ENCODE measurements at places on chromosomes 4 and X.

DNA sequence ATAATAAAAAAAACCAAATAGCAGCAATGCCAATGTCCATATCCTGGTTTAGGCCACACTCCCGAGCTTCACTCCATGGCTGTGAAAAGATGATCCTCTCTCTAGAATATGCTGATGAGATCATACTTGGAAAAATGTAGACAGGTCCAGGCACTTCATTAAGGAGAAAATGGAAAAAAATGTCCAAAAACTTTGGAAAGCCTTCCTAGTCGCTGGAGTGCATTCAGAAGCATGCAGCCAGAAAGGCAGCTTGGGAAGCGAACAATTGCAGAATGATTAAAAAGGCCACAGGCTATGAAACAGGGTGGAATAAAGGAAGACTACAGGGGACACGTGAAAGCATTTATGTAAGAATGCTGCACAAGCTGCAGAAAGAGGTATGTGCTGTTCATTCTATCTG, 165.6 kb upstream of the HCCS start:
- no peak for DNase-seq

DNA sequence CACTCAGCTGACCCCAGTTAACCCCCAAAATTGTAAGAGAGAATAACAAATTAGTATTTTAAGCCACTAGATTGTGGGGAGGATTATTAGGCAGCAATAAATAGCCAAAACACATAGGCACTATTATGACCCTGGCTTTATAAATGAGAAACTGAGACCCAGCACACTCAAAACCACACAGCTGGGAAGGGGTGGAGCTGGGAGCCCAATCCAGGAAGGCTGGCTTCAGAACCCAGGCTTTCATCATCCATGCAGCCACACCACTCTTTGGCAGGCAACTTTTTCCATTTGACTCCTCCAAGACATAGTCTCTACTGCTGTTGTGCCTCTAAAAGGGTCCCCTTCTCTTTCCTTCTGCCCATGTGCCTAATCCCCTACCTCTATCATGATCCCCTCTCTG, 253.8 kb downstream of the DHX15 start:
- DNase-seq = no peak

DNA sequence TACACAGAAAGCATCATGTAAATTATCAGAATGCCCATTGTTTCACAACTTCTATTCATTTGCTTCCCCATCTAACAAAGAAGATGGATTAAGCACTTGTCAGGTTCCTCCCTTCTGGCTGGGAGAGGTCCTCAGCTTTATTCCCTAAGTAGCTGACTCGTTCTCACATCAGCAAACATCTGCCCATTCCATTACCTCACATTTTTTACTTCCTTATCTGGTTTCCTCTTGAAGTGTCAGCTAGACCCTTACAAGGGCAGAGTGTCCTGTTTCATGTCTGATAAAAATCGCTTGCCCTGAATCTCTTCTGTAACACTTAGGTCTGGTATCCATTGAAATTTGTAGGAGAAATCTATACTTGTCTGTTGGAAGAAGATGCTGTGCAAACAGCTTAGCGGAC, 34.7 kb downstream of the TMPRSS11A start:
- DNase-seq = no peak

DNA sequence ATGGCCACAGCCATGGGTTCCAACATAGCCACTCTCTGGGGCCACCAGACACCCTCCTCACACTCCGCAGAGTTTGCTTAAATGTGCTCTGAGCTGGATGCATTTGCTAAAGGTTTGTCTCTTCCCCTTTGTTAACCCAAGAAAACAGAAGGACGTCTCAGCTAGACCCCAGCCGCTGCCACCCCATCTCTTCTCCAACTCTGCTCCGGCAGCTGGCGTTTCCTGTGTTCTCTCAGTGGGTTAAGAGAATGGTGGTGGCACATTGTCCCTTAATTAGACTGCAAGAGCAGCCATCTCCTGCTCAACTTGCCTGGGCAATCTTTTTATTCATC, 43.7 kb upstream of the FAM9C start:
- DNase-seq = no peak

- no peak for DNase-seq
These were observed 30.7 kb upstream of the PTPN13 start for GRCh38 chr4:86563416-86563815.

All from NCI-H1694 (cell line).